ENCODE measurements at places on chromosomes 7 and 10. TPM values are rescaled to one million over a fixed set of nuclear protein-coding genes. Genes with fewer than 3 reads are reported as not detected.

GRCh38 chr10:129523031-129523722 lies 56.1 kb downstream of the MGMT start:
- ATAC-seq = no peak

ING3 gene
- total RNA-seq = 9.0 TPM

GRCh38 chr7:5679048-5679812 lies 102.2 kb downstream of the RNF216 start:
- ATAC-seq = no peak

SLC39A12 gene
- 0.08 TPM for total RNA-seq

GRCh38 chr10:23384364-23384763 lies 39.8 kb upstream of the C10orf67 start:
- peak; percentile 94 for ATAC-seq

CACNB2 gene
- 0.40 TPM for total RNA-seq

DNA sequence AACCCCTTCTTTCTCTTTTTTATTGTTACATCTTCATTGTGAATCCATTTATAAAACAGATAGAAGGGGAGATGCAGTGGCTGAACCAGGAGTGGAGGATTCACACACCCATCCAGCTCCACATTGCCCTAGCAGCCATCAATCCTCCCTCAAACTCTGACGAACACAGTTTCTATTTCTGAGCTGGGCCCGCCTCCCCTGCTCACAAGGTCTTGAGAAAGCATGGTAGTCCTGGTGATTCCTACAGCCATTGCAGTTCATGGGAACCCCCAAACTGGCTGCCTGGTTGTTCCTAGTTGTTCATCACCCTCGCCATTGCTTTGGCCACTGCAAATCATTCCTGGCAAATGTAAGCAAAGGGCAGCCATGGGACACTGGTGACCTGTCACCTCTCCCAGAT lies 258.5 kb upstream of the AOAH start:
- no peak for ATAC-seq

LMOD2 gene
- not detected for total RNA-seq

GRCh38 chr7:92827464-92828120 lies 8.8 kb downstream of the CDK6 start:
- no peak for ATAC-seq

DNA sequence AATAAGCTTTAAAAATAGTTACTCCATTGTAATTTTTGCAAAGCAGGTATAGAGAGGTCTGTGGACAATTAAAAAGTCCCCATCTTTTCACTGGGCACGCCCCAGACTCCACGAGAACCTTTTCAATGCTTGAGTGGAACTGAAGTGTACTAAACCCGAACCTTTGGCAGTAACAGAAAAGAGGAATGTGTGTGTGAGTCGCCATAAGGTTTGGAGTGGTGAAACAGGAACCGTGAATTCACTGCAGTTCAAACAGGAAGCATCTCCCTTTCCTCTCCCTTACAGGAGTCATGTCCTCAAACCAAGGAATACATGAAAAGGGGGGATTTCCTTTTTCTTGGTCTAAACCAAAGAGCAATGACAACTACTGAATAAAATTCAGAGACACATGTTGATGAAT lies 23.2 kb downstream of the NDUFB2 start:
- peak; percentile 15 for ATAC-seq

GRCh38 chr10:32995751-32996150 lies 37.7 kb upstream of the ITGB1 start:
- no peak for ATAC-seq

DNA sequence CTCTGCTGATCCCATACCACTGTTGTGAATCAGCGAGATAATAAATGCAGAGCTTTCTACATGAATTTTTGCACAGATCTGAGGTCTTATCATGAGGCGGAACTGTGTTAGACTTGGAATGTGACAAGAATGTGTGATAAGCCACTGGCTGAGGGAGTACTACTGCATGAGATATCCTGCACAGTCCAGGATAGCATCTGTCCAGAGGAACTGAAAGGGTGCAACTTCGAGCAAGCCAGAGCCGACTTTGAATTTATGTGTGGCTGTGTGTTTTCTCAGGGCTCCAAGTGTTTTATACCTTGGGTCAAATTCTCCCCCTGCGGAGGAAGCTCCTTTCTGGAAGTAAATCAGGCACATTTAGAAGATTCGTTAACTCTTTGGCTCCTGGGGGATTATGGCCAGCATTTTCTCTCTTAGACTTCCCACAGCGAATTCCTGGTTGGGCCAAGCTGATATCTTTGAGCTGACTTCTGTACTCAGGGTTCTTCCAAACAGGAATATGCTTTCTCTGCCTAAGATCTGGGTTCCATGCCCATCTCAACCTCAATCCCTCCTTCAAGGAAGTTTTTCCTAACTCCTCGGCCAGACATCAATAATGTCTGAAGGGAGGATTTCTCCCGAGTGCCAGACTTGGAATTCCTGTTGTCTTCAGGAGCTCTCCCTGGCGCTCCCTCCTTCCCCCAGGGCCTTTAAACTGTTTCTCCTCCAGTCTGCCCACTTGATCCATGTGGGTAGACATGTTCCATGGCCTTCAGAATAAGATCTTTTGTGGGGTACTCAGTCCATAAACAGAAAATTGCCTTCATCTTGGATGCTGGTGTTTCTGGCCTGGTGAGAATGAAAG lies 2.5 kb upstream of the MEST start:
- ATAC-seq = no peak

DNA sequence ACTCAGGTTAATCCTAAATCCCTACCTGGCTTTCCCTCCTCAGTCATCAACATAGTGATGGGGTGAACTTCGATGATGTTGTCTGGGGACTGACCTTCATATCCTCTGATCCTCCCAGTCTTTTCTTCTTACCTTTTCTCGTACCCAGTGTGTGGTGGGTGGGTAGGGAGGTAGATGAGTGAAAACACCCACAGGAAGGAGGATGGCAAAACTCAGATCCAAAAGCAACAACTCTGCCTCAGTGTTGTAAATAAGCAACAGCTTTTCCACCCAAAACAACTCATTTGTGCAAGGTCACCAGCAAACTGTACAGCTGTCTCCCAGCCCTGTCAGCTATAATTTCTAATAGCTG lies 38.6 kb downstream of the VOPP1 start:
- ATAC-seq = no peak

FAM221A gene
- total RNA-seq = 4.0 TPM

- no peak for ATAC-seq
Observed at GRCh38 chr7:122082160-122082559, 61.9 kb downstream of the AASS start.

ZNF786 gene
- total RNA-seq = 3.2 TPM

DNA sequence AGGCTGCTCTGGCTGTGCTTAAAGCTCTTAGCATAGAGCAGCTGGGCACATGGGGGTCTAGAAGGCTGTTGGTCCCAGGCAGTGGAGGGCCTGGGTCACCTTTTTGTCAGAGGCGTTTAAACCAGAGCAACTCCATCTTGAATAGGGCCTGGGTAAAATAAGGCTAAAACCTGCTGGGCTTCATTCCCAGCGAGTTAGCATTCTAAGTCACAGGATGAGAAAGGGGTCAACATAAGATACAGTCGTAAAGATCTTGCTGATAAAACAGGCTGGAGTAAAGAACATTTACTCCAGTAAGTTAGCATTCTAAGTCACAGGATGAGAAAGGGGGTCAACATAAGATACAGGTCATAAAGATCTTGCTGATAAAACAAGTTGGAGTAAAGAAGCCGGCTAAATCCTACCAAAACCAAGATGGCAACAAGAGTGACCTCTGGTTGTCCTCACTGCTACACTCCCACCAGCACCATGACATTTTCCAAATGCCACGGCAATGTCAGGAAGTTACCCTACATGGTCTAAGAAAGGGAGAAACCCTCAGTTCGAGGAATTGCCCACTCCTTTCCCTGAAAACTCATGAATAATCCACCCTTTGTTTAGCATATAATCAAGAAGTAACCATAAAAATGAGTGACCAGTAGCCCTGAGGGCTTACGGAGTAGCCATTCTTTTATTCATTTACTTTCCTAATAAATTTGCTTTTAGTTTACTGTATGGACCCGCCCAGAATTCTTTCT lies 96.8 kb upstream of the PCBD1 start:
- ATAC-seq = no peak

GRCh38 chr7:30800785-30801252 lies 29.6 kb downstream of the MINDY4 start:
- peak; percentile 68 for ATAC-seq

DNA sequence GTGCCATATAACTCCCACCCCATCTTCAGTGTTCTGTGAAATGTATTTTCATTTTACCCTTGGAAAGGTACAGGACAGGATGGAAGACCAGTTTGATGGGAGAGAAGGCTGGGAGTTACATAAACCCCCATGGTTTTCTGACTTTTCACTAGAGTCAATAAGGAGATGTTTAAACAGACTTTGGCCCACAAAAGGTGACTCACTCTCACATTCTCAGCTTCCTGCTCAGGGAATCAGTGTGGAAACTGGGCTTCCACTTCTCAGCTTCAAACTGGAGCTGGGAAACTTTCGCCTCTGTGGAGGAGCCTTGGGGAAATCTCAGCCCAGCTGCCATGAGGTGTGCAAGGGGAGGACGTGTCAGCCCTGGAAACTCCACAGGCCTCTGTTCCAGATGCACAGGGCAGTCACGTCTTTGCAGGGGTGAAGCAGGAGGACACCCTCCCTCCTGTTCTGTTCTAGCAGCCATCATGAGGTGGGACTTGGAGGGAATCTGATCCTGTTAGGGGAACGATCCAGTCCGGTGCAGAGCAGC lies 560.5 kb upstream of the GALNT17 start:
- ATAC-seq = peak; percentile 52

DNA sequence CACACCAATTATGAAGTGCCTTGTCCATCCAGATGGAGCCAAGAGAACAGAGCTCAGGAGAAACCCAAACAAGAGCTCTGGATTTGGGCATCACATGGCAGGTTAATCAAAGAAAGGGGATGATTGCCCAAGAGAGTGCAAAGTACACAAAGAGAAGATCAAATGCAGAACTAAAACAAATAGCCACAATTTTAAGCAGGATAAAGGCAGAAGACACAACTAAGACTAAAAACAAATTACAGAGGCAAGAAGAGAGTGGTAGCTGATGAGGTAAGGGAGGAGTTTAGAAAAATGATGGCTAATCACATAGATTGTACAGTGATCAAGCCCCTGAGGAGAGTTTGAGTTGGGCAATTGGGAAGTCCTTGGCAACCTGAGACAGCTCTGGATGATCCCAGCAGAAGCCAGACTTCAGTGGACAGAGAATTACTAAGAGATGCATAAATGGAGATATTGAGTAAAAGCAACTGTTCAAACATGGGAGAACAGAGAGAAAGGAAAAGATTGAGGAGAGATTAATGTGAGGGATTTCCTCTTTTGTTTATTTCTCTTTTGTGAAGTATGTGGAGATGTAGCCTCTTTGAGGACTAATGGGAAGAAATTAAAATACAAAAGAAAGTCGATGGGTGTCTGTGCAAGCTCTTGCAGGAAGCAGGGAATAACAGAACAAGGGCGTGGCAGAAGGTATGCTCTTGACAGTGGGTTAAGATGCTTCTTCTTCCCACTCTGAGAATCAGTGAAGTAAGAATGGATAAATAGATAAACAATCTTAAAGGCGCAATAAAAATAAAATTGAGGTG lies 101.9 kb downstream of the LRRN3 start:
- no peak for ATAC-seq

TMEM139 gene
- total RNA-seq = 0.44 TPM

DNA sequence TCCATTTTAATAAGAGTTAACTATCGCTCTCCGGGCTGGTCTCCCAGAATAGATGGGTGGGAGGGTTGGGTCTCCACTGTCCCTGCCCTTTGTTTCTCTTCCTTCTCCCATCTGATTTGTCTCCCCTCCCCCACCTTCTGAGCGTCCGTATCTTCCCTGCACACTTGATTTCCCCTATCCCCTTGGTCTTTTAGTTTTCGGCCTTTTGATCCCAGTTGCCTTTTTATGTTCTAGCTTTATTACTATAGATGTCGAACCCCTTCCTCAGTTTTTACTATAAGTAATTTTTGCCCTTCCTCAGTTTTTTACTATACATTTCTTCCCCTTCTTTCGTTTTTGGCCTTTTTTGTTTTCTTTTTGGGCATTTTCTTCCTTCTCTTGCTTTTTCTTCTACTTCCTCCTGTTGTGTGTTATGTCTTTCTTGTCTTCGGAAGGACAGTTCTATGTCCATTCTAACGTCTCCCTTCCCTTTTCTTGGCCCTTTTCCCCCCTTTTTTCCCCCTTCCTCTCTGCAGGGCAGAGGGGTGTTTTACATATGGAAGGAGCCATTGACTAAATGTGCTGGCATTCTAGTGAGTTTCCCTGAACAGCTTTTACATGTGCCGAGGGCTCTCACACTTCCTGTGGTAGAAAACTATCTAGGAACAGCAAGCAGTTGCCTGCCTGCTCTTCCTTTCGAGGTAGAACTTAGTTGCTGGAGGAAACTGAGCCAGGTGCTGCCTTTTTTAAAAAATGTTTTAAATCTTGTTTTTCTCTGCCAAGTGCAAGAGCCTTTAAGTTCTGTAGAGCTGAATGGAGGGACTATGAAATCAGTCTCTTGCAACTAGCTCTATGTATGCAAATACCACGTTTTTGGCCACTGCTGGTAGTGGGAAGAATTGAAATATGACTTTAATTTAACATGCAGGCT lies 2.8 kb downstream of the TET1 start:
- no peak for ATAC-seq

- no peak for ATAC-seq
Observed at GRCh38 chr7:37984750-37985390, 64.4 kb downstream of the EPDR1 start.

DNA sequence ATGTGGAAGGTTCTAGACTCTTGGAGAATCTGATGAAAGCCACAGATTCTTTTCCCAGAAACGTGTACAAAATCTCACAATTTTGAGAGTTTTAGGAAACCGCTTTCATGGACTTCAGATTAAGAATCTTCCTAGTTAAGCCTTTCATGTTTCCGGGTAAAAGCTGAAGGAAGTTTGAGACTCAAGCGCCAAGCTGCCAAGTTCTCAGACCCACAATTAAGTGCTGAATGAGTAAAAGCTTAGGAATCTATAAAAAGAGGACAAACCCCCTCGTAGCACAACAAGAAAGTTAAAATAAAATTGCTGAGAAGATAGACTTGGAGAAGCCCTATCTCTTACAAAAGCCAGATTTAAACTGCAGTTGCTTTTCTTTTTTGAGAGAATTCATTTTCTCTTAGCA lies 99.6 kb downstream of the ST8SIA6 start:
- ATAC-seq = no peak

- no peak for ATAC-seq
Observed at GRCh38 chr10:132297526-132297925, 10.2 kb downstream of the STK32C start.

LRRC61 gene
- 9.6 TPM for total RNA-seq

- no peak for ATAC-seq
Observed at GRCh38 chr10:96541921-96542320, 28.2 kb upstream of the TLL2 start.

NPTX2 gene
- total RNA-seq = 1.4 TPM

- ATAC-seq = no peak
Observed at GRCh38 chr10:114990586-114990985, 52.6 kb downstream of the TRUB1 start.

GRCh38 chr10:42691361-42692120 lies 53.2 kb upstream of the ZNF33B start:
- no peak for ATAC-seq

CALHM3 gene
- not detected for total RNA-seq
